ENCODE measurements at places on chromosomes 11 and 22.

- no peak for DNase-seq
Observed at GRCh38 chr11:75668451-75669297, at the start of gene MAP6. TSS of gene MAP6 (minus strand) at chr11:75669038. CDS start at chr11:75668369, 669 bp downstream.

- DNase-seq, result no peak
Observed at GRCh38 chr22:44142421-44143104, 38.2 kb upstream of the PARVG start.

- no peak for DNase-seq
Observed at GRCh38 chr22:32994898-32995297, 63.3 kb downstream of the SYN3 start.

DNA sequence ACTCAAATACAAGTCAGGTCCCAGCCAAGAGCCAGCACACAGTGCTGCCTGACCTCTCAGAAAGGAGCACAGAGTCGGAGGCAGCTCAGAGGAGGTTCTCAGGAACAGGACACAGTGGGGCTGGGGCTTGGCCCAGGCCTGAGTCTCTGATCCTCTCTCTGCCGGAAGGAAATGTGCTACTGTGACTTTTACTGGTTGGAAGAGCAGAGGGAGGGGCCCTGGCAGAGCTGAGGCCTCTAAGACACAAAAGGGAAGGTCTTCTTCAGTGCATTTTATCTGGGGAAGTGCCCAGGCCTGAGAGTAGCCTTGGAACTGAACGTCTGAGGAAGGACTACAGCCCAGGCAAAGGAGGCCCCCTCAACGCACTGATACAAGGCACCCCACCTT lies 16.2 kb upstream of the CASTOR1 start:
- no peak for DNase-seq

GRCh38 chr11:67646535-67647336 lies 3.8 kb downstream of the ACY3 start:
- no peak for DNase-seq

- no peak for DNase-seq
Observed at GRCh38 chr22:23750714-23751440, at the start of gene ZNF70. TSS of gene ZNF70 (minus strand) at chr22:23751112. CDS start at chr22:23745140, 5,972 bp downstream.

- DNase-seq, result no peak
Observed at GRCh38 chr11:96990914-96991313, 601.1 kb downstream of the JRKL start.

GRCh38 chr22:17047656-17048055 lies 37.1 kb upstream of the IL17RA start:
- DNase-seq, result no peak

- DNase-seq, result no peak
Observed at GRCh38 chr11:34344410-34344767, 13.4 kb downstream of the ABTB2 start.

DNA sequence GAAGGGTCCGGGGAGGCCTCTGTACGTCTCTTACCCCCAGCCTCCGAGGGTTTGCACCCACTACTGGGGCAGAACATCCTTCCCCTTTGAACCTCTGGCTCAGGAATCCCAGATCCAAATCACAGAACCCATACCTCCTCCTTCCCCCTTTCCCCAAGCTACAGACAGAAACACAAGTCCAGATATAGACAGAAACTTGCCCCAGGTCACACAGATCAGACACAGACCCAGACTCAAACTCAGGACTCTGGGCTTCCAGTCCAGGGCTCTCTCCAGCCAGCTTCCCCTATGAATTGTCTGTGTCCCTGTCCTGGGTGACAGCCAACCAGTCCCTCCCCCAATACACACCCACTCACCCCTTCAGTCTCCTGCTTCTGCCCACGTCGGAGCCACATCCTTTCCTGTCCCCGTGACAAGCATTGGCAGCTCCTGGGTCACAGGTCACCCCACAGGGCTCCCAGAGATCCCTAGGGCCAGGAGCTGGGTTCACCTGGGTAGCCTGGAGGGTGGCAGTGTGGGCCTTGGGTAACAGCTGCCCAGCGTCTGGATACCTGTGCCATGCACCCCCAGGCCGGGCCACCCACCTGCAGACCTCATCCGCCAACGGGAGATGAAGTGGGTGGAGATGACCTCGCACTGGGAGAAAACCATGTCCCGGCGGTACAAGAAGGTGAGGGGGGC lies 772 bp downstream of the TBC1D10C start:
- no peak for DNase-seq

GRCh38 chr11:82988936-82989627 lies 82.6 kb downstream of the RAB30 start:
- DNase-seq, result no peak

- DNase-seq, result no peak
Observed at GRCh38 chr11:57935402-57936049, 88.2 kb upstream of the OR9Q1 start.

GRCh38 chr11:114399490-114400215 lies 658 bp downstream of the C11orf71 start:
- DNase-seq, result peak; percentile 22

- DNase-seq, result no peak
Observed at GRCh38 chr22:37943136-37943824, 10.1 kb downstream of the C22orf23 start.

GRCh38 chr22:29275167-29275566 lies 7.1 kb downstream of the EWSR1 start:
- DNase-seq, result no peak

- no peak for DNase-seq
Observed at GRCh38 chr22:25745341-25746011, 3.5 kb downstream of the MYO18B start.

DNA sequence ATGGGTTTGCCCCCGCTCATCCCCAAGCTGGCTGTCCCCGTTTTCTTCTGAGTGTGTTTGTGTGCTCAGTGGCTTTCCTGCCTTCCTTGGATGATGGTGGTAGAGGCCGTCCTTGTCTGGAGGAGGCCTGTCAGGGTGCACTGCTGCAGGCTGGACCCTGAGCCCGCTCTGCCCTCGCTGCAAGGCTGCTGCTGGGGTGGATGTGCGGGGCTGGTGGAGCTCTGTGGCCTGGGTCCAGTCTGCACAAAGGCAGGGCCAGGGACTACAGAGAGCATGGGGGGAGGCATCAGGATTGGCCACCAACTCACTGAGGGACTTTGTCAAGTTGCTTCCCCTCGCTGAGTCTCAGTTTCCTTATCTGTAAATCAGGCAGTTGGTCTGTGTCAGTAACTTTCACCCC lies 275.0 kb downstream of the KIRREL3 start:
- no peak for DNase-seq

DNA sequence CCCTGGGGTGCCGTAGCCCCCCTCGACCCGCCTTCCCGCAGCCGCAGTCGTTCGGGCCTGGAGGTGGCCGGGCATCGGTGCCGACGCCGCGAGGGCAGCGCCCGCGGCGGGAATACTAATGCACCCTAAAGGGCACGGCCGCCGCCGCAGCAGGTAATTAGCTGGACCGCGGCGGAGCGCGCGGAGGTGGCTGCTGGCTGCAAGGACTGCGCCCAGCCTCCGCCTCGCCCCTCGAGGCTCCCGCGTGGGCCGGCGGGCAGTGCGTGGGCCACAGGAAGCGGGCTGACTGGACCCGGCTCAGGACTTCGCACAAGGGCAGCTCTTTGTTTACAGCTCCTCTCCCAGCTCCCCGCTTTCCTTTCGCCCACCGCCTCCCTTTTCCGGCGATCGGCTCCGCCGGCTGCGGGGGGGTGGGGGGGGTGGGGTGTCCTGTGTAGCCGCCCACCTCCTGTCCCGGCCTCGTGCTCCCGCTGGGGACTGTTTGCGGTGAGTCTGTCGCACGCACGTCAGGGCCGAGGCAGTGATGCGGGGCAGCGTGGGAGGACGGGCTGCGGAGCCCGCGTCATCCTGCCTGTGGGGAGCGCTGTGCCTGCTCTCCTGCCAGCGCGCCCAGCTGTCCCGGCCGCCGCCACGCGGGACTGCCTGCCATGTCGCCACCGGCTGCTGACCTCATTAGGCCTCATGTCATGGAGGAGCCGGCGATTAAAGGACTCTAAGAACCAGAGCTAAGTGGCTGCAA lies 53.2 kb downstream of the GRIK4 start:
- peak; percentile 26 for DNase-seq

- DNase-seq, result no peak
Observed at GRCh38 chr11:2377511-2378443, 667 bp downstream of the CD81 start.

DNA sequence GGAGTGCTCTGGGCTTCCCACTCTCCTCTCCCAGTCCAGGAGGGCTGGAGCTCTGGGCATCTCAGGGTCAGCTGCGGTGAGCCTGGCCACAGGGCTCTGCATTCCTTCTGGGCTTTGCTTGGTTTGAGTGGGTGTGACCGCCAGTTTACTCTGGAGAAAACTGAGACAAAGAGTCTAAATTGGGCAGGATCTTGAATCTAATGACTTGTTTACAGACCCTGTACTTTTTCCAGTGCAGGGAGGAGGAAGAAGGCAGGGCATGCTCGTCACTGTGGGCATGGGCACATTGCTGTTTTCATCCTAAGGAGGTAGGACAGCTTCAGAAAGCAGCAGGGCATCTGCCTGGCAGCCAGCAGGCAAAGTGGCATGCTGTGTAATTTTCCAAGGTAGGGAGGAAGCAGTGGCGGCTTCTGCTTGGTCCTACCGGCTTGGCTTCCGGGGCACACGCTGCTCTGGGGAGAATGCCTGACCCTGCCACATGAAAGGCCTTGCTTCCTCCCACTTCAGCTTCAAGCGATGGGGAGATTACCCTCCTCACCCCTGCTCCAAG lies 22.9 kb downstream of the FLI1 start:
- DNase-seq, result peak; percentile 74

DNA sequence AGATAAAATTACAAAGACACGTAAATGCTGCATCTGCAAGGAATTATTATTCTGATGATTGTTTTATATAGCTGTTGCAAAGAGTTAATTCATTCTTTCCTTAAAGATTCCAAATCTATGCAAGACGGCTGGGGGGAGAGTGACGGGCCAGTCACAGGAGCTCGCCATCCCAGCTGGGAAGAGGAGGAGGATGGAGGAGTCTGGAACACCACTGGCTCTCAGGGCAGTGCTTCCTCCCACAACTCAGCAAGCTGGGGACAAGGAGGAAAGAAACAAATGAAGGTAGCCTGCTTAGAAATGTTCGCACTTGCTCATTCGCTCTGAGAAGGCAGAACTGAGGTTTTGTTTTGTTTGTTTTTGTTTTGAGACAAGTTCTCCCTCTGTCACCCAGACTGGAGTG lies 73.0 kb upstream of the ADSL start:
- no peak for DNase-seq

DNA sequence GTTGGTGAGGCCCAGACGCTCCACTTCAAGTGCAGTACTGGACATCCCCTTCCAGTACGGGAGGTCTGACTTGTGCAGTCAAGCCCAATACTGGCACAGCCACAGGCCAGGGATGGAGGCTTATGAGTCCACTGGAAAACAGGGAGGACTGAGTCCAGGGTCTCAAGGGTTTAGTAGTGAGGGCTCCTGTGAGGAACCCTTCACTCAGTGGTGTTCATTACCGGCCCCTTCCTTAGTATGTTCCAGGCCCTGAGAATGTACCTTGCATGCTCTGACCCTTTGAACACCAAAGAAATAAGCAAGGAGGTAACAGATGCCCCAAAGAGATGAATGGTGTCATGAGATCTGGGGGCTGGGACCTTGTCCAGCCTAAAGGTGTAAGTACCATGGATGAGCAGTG lies 11.8 kb downstream of the PRAME start:
- DNase-seq, result no peak

GRCh38 chr22:29596408-29596807 lies 7.0 kb upstream of the NF2 start:
- no peak for DNase-seq

Data from retinal pigment epithelial cell (primary cell).